ENCODE measurements at places on chromosomes 4 and X.

GRCh38 chr4:182062936-182063335 lies 180.3 kb upstream of the TENM3 start:
- no peak for DNase-seq

DNA sequence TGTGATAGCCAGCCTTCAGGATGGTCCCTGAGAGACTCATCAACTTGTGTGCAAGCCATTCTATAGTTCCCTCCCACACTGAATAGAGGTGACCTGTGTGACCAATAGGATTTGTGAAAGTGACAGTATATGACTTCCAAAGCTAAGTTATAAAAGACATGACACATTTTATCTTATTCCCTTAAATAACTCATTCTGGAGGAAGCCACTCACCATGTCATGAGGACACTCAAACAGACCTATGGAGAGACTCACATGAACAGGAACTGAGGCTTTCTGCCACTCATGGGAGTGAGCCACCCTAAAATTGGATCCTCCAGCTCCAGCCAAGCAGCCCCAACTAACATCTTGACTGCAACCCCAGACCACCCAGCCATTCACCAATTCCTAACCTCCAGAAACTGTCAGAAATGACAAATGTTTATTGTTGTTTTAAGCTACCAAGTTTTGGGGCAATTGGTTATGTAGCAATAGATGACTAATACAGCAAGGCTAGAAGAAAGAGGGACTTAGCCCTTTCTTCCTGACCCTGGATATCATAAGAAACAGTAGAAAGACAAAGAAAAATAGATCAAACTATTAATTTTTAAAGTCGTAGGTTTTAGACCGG lies 9.0 kb upstream of the CHIC2 start:
- DNase-seq: no peak

DNA sequence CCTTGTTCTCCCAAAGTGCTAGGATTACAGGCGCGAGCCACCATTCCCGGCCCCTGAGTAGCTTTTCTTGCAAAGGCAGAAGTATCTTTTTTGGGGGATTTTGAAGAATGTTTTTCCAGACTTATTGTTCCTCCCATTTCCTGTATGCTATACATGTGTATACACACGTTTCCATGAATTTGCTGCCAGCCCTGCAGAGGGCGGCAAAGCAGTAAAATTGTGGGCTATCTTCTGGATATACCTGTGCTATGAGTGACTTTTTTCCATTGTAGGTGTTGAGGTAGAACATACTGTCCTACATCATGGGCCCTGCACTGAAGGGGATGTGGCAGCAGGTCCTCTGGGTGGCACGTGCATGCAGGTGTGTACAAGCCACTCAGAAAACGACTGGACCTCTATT lies 16.9 kb upstream of the MED28 start:
- peak; percentile 29 for DNase-seq

DNA sequence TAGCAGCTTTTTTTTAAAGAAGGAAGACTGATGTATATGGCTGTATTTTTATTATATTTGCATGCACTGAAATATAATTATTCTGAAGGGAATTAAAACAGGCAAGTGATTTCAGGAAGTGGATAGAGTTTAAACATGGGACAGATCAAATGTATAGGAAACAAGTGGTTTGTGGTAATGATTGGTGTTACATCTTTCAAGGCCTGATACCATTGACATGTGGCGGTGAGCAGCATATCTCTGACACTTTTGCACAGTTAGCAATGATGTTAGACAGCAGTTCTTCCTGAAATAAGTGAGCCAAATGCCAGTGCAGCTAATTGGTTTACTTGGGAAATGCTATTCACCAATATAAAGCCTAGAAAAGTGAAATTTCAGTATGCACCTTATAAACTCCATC lies 272.1 kb downstream of the RPA4 start:
- DNase-seq: no peak

GRCh38 chr4:8095956-8096689 lies 62.5 kb downstream of the ABLIM2 start:
- DNase-seq: no peak

- DNase-seq: no peak
Observed at GRCh38 chrX:135556055-135556454, 35.6 kb downstream of the INTS6L start.

GRCh38 chr4:17060230-17060629 lies 161.8 kb upstream of the LDB2 start:
- no peak for DNase-seq

GRCh38 chrX:35868501-35868900 lies 51.0 kb upstream of the CFAP47 start:
- DNase-seq: no peak

GRCh38 chr4:42710761-42711160 lies 53.9 kb upstream of the ATP8A1 start:
- no peak for DNase-seq

DNA sequence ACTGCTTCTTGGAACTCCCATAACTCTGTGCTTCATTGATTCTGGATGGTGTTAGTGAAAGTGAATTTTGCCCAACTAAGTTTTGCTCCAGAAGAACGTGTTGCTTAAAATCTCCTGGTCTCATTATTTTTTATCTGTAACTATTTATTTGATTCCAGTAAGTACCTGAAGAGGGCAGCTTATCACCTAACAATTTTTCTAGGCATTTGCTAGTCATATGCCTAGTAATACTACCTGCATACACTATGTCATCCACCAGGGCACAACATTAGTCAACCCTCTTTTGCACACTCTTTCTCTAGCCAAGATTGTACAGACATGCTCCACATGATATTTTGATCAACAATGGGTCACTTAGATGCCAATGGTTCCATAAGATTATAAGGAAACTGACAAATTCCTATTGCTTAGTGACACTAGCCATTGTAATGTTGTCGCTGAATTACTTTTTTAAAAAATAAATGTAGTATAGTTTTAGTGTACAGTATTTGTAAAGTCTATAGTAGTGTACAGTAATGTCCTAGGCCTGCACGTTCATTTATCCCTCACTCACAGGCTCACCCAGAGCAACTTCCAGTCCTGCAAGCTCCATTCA lies 499.9 kb upstream of the AADAT start:
- no peak for DNase-seq

DNA sequence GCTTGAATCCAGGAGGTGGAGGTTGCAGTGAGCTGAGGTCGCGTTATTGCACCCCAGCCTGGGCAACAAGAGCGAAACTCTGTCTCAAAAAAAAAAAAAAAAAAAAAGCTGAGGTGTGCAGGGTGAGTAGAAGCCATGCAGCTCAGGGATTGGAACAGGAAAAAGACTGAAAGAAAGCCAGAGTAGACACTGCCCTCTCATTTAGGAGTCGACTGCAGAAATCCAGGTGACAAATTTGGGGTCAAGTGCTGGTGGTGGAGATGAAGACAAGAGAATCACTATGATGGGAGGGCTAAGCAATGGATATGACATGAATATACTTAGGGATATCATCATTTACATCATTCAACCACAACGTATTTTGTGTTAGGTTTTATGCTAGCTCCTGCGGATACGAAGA lies 1.9 kb downstream of the NEIL3 start:
- no peak for DNase-seq

- no peak for DNase-seq
Observed at GRCh38 chr4:37393321-37393720, 148.8 kb downstream of the NWD2 start.

DNA sequence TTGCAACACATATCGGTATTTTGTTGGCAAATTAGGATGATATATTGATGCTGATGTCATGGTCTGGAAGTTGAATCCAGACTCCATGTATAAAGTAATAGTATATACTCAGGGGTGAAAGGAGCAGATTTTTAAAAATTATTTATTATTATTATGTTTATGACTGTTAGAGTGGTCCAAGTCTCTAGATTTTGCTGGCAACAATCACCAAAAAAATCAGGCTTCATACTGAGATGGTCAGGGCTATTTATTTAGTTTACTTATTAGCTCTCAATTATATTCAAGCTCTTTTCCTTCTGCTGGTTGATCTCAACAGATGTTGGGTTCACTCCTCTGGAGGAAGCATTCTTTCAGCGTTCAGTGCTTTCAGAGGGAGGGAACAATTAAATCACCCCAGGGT lies 73.9 kb upstream of the VCX3B start:
- DNase-seq: no peak

DNA sequence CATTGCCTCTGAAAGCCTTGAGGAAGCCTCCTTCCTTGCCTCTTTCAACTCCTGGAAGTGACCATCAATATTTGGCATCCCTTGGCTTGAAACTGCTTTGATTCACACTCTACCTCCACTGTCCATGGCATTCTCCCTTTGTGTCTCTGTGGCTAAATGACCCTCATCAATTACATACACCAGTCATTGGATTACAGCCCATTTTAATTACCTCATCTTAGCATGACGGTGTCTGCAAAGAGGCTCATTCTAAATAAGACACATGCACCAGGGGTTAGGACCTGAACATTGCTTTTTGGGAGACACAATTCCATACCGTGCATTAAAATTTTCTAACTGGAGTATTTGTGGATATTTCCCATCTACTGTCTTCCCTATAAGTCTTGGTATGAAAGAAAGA lies 60.7 kb upstream of the FAM9A start:
- DNase-seq: no peak

- no peak for DNase-seq
Observed at GRCh38 chr4:120318196-120318846, 251.7 kb upstream of the MAD2L1 start.

GRCh38 chr4:127000110-127000509 lies 632.6 kb upstream of the INTU start:
- DNase-seq: no peak

DNA sequence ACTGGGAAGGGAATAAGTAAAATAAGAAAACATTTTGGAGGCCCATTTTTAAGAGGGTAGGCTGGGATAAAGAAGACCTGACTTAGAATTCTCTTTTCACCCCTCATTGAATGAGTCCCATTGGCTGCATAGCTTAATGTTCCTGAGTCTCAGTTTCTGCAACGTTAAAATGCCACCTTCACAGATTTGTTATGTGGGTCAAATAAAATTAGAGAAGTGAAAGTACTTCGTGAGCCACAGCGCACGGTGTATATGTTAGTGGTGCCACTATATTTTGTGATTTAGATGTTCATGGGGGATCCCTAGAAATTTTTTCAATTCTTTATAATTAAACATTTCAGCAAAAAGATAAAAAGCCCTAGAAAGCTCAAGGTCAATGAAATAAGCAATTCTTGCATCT lies 109.2 kb upstream of the HS3ST1 start:
- no peak for DNase-seq

- no peak for DNase-seq
Observed at GRCh38 chrX:41655631-41656030, 33.1 kb upstream of the GPR34 start.

- DNase-seq: no peak
Observed at GRCh38 chr4:79865201-79865597, 207.8 kb downstream of the ANTXR2 start.

DNA sequence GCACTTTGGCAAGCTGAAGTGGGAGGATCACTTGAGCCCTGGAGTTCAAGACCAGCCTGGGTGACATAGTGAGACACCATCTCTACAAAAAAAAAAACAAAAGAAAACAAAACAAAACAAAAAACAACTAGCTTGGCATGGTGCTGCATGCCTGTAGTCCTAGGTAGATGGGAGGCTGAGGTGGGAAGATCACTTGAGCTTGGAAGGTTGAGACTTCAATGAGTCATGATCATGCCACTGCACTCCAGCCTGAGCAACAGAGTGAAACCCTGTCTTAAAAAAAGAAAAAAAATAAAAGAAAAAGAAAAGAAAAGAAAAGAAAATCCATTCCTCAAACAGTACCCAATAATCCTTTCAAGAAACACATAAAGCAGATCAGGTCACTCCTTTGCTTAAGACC lies 14.9 kb upstream of the ERCC6L start:
- no peak for DNase-seq

DNA sequence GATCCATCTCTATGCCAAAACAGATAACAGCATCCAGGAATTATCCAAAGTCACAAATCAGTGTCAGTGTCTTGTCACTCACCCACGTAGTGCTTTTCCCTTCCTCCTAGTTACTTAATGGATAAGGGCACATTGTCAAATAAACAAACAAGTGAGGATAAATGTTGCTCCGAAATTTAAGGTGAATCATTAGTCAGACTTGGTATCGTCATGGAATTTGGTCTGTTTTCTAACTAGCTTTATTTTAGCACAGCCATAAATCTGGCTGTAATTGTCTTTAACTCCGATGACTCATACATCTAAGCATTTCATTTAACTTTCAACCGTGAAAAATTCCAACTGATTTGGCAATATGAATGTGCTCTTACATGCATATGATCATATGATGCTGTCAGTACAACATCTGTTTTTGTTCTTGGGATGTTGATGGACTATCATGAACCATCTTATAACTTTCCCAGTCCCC lies 83.3 kb downstream of the SNCA start:
- DNase-seq: no peak

DNA sequence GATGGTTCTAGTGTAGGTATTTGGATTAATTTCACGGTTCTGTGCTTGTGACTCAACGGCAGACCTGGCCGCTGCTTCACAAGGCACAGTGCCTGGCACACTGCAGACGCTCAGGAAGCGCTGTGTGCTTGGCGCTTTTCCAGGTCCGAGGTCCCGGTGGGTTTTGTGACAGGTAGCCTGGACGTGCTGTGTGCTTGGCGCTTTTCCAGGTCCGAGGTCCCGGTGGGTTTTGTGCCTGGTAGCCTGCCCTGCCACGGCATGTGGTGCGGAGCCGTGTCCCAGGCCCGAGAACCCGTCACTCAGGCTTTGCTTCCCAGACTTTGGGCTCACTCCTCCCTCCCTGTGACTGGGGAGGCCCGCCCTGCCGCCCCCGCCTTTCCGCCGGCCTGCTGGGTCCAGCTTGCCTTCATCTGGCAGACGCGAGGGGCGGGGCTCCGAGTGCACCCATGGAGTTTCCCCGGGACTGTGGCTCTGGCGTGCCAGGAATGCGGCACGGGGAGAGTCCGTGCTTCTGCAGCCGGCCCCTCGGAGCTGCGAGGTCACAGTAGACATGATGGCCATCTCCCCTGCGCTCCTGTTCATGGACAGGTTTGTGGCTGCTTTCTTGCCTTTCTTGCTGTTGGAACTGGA lies 44.2 kb downstream of the TBC1D14 start:
- peak; percentile 56 for DNase-seq

DNA sequence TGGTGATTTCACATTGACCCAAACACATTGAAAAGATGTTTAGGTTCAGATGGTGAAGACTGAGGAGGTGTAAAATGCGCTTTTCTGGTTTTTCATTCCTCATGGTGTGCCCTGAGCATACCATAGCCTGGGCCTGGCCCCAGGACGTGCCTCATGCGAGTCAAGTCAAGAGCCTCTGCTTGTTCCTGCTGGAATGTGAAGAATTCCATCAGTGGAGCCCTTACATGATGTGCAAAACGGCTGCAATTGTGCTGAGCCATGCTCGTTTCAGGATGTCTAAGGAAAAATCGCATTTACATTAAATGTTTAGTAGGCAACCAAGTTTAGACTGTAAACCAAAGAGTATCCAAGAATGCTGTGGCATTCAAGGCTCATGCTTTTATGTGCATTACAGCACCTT lies 34.9 kb downstream of the GYG2 start:
- DNase-seq: no peak

- no peak for DNase-seq
Observed at GRCh38 chr4:1446502-1447386, 40.5 kb upstream of the NKX1-1 start.

Data from glutamatergic neuron (in vitro differentiated cells).